Suppressor macrophage treated with lipopolysaccharide for 1 hour (primary cell): ENCODE measurements at places on chromosomes 12 and 14.

- DNase-seq, result no peak
Measured at GRCh38 chr14:72852194-72852593, 41.7 kb downstream of the DPF3 start.

DNA sequence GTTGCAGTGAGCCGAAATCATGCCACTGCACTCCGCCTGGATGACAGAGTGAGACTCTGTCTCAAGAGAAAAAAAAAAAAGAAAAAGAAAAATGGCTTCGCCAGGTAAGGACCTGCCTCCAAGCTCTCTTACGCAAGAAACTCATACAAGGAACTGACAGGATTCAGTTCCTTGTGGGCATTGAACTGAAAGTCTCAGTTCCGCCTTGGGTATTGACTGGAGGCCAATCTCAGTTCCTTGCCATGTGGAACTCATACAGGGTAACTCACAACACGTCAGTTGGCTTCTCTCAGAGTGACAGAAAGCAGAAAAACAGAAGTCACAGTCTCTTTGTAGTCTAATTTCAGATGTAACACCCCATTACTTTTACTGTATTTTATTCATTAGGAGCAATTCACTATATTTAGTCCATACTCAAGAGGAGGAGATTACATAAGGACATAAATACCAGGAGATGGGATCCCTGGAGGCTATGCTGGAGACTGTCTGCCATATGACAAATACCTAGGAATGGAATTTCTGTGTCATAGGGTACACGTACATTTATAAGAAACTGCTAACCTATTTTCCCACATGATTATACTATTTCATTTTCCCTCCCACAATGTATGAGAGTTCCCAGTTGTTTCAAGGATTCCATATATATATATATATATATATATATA is 11.4 kb upstream of the NOPCHAP1 start:
- DNase-seq, result peak; percentile 83

- DNase-seq, result peak; percentile 79
Measured at GRCh38 chr12:26523708-26524150, 309.3 kb downstream of the ITPR2 start.

DNA sequence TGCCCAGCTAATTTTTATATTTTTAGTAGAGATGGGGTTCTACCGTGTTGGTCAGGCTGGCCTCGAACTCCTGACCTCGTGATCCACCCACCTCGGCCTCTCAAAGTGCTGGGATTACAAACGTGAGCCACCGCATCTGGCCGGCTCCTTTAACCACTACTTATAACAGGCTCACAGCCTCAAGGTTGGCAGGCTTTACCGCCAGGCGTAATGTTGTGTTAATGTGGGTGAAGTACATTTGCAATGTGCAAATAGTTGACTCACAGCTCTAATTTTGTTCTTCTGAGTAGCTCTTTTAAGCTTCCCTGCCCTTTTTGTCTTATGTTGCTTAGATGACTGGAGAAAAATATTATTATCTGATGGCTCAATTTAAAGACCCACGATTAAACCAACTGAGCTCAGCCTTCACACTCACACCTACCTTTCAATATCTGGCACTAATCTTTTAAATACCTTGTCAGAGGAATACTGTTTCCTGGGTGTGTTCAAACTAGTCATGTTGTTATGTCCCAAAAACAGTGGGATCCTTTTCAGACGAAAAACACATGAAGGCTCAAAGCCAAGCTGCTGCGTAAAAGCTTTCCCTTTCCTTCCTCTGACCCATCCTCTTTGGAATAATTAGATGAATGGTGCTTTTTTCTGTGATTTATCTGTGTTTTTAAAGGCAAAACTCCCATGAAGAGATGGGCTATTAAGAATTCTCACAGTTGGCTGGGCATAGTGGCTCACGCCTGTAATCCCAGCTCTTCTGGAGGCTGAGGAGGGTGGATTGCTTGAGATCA is 57.2 kb upstream of the USP44 start:
- no peak for DNase-seq

DNA sequence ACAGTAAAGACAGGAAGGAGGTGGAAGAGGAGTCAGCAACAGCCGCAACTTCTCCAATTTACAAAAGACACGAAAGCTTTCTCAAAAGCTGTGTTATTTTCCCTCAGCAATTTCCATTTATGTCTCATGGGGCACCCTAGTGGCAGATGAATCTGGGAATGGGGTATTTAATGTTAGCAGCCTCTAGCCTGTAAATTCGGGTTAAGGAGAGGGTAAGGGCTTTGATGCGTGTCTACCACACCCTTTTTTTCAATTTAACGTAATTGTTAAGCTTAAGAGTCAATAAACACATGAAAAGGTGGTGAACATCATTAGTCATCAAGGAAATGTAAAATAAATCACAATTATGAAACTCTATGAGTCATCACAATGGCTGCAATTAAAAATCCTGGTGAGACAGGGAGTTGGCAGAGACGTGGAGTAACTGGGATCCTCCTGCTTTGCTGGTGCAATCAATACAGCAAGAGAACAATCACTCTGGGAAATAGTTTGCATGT is 986.4 kb downstream of the AACS start:
- DNase-seq, result no peak
